Left lung (tissue), 14 donors: ENCODE measurements at places on chromosomes 11 and 22. TPM values are rescaled to one million over a fixed set of nuclear protein-coding genes. Genes with fewer than 3 reads are reported as not detected.
A peak's percentile ranks its signal among the peaks of the same experiment; 100 is the strongest.

Gene MORC2
- total RNA-seq, result 29.8 TPM

Gene UBQLNL
- 0.67 TPM for total RNA-seq

Gene BTBD18
- total RNA-seq, result not detected

Gene TMEM86A
- 9.1 TPM for total RNA-seq

DNA sequence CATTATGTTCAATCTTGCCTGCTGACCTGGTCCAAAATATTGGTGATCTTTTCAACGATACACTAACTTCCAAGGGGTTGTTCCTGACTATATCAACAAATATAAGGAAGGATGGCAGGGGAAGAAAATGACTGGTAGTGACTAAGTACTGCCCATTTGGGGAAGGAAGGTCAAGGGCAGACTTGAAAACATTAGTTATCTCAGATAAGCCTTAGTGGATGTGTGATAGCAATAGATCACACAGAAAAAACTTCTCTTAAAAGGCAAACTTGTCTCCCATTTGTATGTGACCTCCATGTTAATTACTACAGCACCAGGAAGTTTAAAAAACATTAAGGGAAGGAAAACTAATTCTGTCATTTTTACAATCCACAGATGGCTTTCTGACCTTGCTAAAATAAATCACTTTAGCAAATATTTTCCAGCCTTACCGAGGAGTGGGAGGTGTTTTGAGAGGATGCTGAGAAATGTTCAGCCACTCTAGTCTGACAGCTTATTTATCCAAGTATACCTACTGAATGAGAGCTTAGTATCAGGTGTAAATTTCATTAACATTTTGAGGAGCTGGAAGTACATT is 88.2 kb upstream of the DDI1 start:
- H3K36me3 ChIP-seq, result no peaks in the 10 kb centered on the region
- no peak overlapping the region for H3K4me3 ChIP-seq
- no peak for DNase-seq
- H3K27me3 ChIP-seq, result no peaks in the 10 kb centered on the region
- H3K27ac ChIP-seq, result no peak overlapping the region

GRCh38 chr22:48651036-48651890 is 1176.4 kb downstream of the BRD1 start:
- H3K4me1 ChIP-seq, result no peaks in the 10 kb centered on the region
- H3K27ac ChIP-seq, result no peak overlapping the region
- no peaks in the 10 kb centered on the region for H3K36me3 ChIP-seq
- DNase-seq, result no peak

DNA sequence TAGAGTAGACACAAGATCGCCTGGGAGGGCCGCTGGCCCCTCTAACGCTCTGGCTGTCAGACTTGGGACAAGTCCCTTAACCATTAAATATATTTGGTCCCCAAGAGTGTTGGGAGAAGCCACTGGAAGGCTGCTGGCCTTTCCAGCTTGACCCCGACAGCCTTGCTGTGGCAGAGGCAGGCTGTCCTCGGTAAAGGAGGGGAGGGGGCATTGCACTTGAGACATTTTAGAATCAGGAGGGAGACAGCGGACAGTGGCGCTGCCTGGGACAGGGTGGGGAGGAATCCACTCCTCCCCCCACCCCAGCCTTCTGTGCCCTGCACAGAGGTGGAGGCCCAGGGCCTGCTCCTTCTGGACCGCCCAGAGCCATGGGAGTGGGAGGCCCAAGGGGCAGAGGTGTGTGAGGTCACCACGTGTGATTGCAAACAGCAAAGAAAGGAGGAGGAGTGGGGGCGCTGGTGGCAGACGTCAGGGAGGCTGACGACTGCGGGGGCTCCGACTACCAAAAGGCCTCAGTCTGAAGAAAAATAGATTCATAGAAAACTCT is 28.9 kb downstream of the APOL1 start:
- peaks cover 6% of the 10 kb centered on the region for H3K36me3 ChIP-seq
- H3K27me3 ChIP-seq, result no peaks in the 10 kb centered on the region
- DNase-seq, result peak; percentile 54
- peaks cover 6% of the 10 kb centered on the region for H3K4me1 ChIP-seq
- no peak overlapping the region for H3K4me3 ChIP-seq

DNA sequence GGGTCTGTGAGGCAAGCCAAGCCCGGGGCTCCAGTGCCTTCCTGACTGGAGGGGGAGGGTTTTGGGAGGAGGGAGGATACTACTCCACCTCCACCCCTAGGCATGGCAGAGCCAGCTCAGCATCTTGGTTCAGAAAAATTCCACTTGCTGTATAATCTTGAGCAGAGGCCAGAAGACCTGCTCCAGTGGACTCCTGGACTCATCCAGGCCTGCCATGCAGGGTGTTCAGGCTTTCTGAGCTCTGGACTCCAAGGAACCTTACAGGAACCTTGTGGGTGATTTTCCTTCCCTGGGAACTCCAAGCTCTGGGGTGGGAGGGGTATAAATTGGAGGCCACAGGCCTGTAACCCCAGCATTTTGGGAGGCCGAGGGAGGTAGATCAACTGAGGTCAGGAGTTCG is 9.4 kb downstream of the CSDC2 start:
- peaks cover 6% of the 10 kb centered on the region for H3K36me3 ChIP-seq
- no peak overlapping the region for H3K27ac ChIP-seq
- no peaks in the 10 kb centered on the region for H3K27me3 ChIP-seq
- DNase-seq, result no peak
- H3K4me1 ChIP-seq, result no peaks in the 10 kb centered on the region
- no peak overlapping the region for H3K4me3 ChIP-seq

- no peaks in the 10 kb centered on the region for H3K27me3 ChIP-seq
- no peaks in the 10 kb centered on the region for H3K36me3 ChIP-seq
- no peaks in the 10 kb centered on the region for H3K4me1 ChIP-seq
- no peak for DNase-seq
These were observed 60.9 kb downstream of the SYN3 start for GRCh38 chr22:32997295-32997694.

- H3K4me3 ChIP-seq, result no peak overlapping the region
- no peaks in the 10 kb centered on the region for H3K36me3 ChIP-seq
- H3K27ac ChIP-seq, result no peak overlapping the region
- no peaks in the 10 kb centered on the region for H3K4me1 ChIP-seq
- no peak for DNase-seq
These were observed 35.0 kb downstream of the POU2AF1 start for GRCh38 chr11:111344032-111344431.

DNA sequence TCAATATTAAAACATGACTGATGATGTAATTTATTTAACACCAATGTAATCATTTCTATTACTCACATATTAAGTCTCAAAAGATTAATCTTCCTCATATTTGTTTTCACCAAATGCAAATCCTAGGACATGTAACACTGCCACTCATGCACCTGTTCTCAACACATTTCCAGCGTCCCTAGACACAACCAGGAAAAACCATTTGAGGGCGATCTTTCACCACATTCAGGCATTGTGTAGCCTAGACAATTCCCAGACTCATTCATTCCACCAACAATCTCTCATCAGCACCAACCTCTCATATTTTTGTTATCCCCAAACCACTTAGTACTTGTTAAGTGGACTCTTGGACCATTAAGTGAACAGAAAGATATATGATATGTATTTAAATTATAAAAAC is 66.1 kb downstream of the SLC36A4 start:
- H3K27ac ChIP-seq, result no peak overlapping the region
- no peak for DNase-seq
- H3K4me1 ChIP-seq, result no peaks in the 10 kb centered on the region
- no peaks in the 10 kb centered on the region for H3K36me3 ChIP-seq
- no peak overlapping the region for H3K4me3 ChIP-seq
